Caudate nucleus (tissue), 63 donors: ENCODE measurements at places on chromosomes 5 and 9.

- DNase-seq = no peak
These were observed 24.6 kb downstream of the SERINC5 start for GRCh38 chr5:80231243-80231642.

- DNase-seq = no peak
These were observed 348.3 kb downstream of the ISL1 start for GRCh38 chr5:51731421-51732029.

DNA sequence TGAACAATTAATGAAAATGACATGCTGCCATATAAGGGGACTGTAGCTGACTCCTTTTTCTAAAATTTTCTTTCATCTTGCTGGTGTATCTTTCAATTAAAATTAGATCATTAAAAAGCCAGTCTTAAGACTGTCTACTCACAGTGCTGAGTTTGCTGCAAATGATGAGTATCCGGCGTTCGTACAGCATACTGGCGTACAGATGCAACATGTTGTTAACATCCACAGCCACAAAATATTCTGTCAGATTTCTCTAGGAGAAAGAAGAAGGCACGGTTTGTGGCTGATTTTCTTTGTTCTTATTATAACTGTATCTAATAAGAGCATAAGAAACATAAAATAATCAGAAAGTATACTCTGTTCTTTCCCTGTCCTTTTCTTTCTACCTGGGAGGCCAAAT, 278.1 kb downstream of the DENND1A start:
- DNase-seq = no peak

DNA sequence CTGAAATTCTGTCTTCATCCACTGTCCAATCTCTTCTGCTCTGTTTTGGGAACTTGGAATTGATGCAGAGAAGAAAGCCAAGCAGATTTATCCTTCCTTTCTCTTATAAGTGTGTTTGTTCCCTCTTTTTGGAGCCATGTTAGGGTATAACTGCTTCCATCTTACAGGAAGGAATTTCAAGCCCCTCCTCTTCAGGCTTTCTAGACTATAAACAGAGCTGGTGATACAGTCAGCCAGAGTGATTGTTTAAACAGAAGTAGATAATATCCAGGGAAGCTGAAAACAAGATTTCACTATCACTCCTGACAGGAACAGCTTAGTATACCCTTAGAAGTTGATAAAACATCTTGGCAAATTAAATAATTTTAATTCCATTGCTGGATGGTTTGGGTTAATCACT, 102.1 kb upstream of the DMRT1 start:
- no peak for DNase-seq

- DNase-seq = no peak
These were observed 361.7 kb downstream of the TAF11L14 start for GRCh38 chr5:17995997-17996396.

- no peak for DNase-seq
These were observed 11.4 kb downstream of the HAND1 start for GRCh38 chr5:154466671-154467070.

DNA sequence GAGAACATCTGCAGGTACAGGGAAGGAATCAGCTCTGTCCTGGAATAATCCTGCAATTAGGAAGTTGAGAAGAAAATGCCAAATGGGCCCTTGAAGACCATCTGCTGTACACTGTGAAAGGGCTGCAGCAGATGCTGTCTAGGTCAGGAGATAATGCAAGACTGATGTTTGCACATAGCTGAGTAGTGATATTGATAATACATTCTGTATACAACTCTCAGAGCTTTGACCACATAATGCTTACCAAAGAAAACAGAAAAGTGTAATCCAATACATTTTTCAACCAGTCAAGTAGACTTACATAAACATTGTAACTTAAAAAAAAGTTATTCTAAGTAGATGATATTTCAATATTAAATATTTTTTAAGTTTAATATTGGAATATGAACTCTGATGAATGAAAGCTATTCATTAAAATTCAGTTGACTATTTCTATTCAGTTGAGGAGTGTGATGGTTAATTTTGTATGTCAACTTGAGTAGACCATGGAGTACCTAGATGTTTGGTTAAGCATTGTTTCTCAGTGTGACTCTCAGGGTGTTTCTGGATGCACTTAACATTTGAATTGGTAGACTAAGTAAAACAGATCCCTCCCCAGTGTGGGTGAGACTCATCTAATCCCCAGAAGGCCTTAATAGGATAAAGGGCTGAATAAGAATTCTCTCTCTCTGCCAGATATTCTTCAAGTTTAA, 380.1 kb upstream of the PRR16 start:
- DNase-seq = no peak

DNA sequence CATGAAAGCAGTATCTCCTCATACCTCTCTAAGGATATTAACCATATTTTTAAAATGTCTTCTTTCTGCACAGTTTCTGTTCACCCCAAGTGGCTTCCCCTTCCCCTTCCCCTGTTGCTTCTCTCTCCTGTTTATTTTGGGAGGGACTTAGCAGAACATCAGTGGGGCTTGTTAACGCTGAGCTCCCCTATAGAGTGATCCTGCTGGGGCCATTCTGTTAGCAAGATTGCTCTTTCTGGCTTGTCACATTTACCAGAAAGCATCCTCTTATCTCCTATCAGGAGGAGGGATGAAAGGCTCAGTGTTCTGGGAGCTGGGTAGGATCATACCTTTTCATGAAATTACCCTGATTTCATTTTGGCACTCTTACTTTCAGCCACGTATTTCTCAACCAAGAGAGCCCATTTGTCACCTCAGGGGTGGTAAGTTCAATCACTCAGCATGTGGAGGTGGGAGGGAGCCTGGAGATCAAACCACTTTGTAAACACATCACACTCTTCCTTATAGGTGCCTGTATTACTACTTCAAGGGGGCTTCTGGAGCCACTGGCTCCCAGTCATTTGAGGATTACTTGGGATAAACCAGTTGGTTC, 16.7 kb downstream of the NXNL2 start:
- DNase-seq = no peak

- no peak for DNase-seq
These were observed 44.2 kb upstream of the TDRD7 start for GRCh38 chr9:97367729-97368128.

GRCh38 chr5:143208365-143208641, 195.2 kb downstream of the NR3C1 start:
- no peak for DNase-seq

DNA sequence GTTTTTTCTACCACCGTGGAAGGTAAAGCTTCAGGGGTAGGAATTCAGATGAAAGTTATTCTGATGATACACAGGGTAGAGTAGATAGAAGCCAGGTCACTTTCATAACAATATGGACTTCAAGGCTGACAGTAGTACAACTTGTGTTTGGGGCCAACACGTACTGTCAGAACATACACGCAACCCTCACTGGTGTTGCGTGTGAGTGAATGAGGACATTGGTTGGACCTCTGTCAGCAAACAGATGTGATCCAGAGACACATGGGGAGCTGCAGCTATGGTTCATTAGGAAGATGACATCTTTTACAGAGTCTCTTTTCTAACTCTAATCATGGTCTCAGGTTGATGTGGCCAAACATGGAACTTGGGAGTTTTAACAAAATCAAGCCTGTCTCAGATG, 70.1 kb upstream of the MOCS2 start:
- no peak for DNase-seq

GRCh38 chr5:137679195-137679594, 56.7 kb downstream of the KLHL3 start:
- DNase-seq = no peak

GRCh38 chr9:113934167-113934828, 58.2 kb downstream of the ZNF618 start:
- DNase-seq = no peak

- DNase-seq = no peak
These were observed 63.9 kb downstream of the GCNT4 start for GRCh38 chr5:74988273-74988983.

GRCh38 chr5:178347956-178348355, 115.4 kb upstream of the PHYKPL start:
- no peak for DNase-seq

DNA sequence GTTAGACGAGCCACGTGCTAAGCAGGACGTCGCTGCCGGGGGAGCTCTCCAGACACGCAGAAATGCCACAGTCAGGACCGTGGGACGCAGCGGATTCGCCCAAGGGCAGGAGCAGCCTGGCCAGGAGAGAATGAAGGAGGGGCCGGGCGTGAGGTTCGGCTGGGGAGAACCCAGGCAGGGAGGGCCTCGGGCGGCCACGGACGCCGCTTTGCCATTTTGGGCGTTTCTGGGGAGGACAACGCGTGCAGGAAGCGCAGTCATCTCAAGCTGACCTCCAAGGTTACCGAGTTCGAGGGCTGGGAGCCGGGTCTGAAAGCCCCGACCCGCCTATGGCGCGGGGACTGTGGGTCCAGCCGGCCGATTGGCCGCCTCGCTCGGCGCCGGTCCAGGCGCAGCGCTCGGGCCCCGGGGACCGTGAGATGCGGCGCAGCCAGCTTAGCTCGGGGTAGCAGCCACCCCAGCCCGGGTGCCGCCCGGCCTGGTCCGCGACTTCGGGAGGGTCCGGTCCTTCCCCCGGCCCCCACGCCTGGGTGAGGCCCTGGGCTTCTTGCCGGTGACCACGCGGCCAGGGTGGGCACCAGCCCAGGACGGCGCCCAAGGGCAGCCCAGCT, 760 bp upstream of the MAN1B1 start:
- DNase-seq = no peak

- DNase-seq = no peak
These were observed 10.6 kb downstream of the GRIN3A start for GRCh38 chr9:101727612-101728524.

DNA sequence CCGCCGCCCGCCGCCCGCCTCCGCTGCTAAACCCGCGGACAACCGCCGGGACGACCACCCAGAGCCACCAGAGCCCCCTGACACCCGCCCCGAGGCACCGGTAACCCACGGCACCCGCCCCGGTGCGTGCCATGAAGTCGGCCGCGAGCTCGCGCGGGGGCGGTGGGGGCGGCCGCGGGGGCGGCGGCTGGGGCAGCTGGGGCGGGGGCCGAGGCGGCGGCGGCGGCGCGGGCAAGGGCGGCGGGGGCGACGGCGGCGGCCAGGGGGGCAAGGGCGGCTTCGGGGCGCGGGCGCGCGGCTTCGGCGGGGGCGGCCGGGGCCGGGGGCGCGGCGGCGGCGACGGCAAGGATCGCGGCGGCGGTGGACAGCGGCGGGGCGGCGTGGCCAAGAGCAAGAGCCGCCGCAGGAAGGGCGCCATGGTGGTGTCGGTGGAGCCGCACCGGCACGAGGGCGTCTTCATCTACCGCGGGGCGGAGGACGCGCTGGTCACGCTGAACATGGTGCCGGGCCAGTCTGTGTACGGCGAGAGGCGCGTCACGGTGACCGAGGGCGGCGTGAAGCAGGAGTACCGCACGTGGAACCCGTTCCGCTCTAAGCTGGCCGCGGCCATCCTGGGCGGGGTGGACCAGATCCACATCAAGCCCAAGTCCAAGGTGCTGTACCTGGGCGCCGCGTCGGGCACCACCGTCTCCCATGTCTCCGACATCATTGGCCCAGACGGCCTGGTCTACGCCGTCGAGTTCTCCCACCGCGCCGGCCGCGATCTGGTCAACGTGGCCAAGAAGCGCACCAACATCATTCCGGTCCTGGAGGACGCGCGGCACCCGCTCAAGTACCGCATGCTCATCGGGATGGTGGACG, 499 bp downstream of the FBLL1 start:
- DNase-seq = no peak

GRCh38 chr9:22078081-22078480, 69.0 kb upstream of the CDKN2B start:
- DNase-seq = no peak

DNA sequence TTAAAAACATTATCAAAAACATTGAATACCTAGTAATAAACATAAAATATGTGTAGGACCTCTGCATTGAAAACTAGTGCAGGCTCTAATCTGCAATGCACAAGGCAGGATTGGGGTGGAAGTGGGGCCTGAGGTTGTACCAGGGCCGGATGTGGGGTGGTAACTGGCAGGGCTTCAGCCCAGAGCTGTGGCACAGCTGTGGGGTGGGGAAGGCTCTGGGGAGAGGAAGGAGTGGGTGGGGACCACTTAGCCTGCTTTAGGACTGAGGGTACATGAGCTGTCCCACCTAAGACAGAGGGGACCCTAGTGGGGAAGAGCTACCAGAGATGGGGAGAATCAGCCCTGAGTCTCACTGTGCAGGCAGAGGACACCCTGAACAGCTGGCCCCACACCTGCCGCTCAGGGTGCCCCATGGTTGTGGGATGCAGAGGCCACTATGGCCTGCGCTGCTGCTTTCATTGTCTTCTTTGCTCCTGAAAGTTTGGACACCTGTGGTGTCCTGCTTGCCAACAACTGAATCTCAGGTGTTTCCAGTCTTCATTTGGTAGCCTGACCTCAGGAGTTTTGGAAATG, 311.4 kb downstream of the TLE4 start:
- no peak for DNase-seq

GRCh38 chr9:17734674-17735073, 155.8 kb downstream of the SH3GL2 start:
- DNase-seq = no peak

GRCh38 chr5:2193142-2193541, 310.4 kb upstream of the IRX4 start:
- no peak for DNase-seq

DNA sequence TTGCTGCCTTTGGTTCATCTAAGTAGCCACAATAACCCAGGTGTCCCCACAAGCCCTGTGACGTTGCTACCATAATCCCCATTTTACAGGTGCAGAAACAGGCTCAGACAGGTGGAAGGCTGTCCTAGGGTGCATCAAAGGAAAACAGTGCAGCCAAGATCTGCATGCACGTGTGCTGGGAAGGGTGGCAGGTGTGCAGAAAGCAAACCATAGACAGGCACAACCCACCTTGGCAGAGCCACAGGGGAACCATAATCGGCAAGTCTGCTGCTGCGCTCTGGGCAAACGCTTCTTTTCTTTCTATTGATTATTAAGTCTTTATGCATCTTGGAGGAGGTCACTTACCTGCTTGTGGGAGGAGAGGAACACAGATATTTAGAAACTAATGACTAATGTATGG, 7.1 kb downstream of the NSG2 start:
- DNase-seq = no peak

DNA sequence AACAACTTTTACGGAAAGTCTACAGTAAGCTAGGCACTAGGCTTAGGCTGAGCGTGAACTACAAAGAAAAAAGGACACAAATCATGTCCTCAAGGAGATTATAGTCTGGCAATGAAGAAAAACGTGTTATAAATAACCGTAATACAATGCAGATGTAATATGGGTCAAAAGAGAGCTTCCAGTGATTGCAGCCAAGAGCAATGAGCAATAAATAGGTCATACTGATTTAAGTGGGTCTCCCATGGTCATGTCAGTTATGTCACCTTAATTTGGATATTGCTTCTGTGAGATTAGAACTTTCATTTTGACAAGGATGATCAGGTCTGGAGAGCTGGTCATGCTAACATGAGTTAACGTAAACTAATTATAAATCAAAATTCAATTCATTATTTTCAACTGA, 158.6 kb upstream of the GNA14 start:
- no peak for DNase-seq

GRCh38 chr9:37787059-37787458, 2.2 kb upstream of the EXOSC3 start:
- no peak for DNase-seq

DNA sequence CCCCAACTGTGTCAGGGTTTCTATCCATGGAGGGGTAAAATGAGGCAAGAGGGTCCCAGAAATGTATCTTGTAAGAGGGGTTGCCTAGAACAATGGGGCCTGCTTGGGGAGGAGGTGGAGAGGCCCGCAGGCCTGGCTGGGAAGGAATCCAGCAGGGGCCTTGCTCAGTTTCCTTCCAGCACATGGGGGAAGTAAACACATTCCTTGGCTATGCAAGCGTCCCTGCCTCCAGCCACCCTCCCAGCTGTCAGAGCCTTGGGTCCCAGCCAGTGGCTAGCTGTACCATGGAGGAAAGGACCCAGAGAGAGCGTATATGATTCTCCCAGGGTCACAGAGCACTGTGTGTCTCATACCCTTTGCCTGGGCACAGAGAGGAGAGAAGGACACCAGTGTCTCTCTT, 71.1 kb upstream of the IL17B start:
- no peak for DNase-seq
